ENCODE measurements at places on chromosomes 7 and 10.

- no peak overlapping the region for H3K4me3 ChIP-seq
- no peaks in the 10 kb centered on the region for H3K27me3 ChIP-seq
- no peak overlapping the region for H3K27ac ChIP-seq
- H3K4me1 ChIP-seq, result no peaks in the 10 kb centered on the region
- DNase-seq, result no peak
These were observed 122.6 kb upstream of the ASAH2 start for GRCh38 chr10:50373821-50374501.

- no peaks in the 10 kb centered on the region for H3K27me3 ChIP-seq
- DNase-seq, result no peak
- no peak overlapping the region for H3K27ac ChIP-seq
- no peak overlapping the region for H3K4me3 ChIP-seq
- no peaks in the 10 kb centered on the region for H3K4me1 ChIP-seq
- no peaks in the 10 kb centered on the region for H3K36me3 ChIP-seq
These were observed 123.2 kb upstream of the LANCL2 start for GRCh38 chr7:55241958-55242357.

DNA sequence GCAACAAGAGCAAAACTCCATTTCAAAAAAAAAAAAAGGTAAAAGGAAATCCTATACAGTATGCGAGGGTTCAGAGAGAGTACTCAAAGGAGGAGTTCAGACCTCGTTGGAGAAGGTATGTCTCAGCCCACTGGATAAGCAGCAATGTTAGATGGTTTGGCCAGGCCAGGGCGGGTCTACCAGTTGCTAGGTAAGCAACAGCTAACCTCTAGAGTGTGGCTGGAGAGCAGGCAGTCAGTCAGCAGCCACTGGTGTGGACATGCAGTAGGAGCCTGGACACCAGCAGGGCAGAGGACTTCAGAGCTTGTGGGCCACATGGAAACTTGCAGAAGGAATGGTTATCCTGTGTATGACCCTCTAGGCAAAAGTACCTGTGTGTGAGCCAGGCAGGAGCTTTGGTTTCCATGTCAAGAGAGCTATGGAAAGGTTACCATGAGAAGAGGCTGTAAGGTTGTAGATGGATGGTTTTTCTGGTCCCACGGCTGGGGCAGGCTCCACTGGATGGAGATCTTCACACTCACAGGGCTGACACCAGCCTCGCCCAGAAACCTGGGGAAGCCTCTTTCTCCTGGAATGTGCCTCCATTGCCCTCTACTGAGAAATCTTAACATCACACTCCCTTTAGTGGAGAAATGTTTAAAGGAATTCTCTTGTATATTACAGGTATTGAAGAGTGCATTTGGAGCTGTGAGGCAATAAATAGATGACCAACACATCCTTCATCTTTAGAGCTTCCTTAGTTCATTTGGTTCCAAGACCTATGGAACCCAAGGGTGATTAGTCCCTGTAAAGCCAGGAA, 63.6 kb downstream of the CCDC186 start:
- H3K36me3 ChIP-seq, result no peaks in the 10 kb centered on the region
- no peak overlapping the region for H3K27ac ChIP-seq
- H3K4me1 ChIP-seq, result no peaks in the 10 kb centered on the region
- no peak for DNase-seq
- H3K4me3 ChIP-seq, result no peak overlapping the region

DNA sequence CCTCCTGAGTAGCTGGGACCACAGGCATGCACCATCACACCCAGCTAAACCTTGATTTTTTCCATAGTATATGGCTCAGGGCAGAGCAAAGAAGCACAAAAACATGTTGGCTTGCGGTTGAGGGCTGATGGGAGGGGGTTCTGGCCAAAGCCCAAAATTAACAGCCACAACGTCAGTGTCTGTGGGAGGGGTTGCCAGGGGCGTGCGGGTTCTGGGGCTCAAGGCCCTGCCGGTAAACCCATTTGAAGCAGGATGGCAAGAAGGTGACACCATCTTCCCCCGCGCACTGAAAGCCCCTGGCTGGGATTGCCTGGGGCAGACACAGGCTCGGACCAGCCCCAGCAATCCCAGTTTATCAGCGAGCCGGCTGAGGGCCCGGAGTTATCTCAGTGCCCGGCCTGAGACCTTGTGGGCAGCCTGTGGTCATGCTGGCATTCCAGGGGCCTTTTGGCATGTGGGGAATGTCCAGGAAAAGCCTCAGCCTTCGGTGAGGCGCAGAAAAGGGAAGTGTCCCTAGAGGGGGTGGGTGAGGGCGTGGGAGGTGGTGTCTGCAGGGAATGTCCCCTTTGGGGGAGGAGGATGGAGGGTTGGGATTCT, 167.7 kb upstream of the TNRC18 start:
- H3K4me3 ChIP-seq, result no peak overlapping the region
- H3K4me1 ChIP-seq, result peaks cover 19% of the 10 kb centered on the region
- no peak for DNase-seq
- H3K36me3 ChIP-seq, result no peaks in the 10 kb centered on the region

- no peaks in the 10 kb centered on the region for H3K36me3 ChIP-seq
- peaks cover 3% of the 10 kb centered on the region for H3K4me1 ChIP-seq
- no peak overlapping the region for H3K4me3 ChIP-seq
- no peak overlapping the region for H3K27ac ChIP-seq
- no peaks in the 10 kb centered on the region for H3K27me3 ChIP-seq
These were observed 14.6 kb downstream of the PLAU start for GRCh38 chr10:73925539-73925938.

DNA sequence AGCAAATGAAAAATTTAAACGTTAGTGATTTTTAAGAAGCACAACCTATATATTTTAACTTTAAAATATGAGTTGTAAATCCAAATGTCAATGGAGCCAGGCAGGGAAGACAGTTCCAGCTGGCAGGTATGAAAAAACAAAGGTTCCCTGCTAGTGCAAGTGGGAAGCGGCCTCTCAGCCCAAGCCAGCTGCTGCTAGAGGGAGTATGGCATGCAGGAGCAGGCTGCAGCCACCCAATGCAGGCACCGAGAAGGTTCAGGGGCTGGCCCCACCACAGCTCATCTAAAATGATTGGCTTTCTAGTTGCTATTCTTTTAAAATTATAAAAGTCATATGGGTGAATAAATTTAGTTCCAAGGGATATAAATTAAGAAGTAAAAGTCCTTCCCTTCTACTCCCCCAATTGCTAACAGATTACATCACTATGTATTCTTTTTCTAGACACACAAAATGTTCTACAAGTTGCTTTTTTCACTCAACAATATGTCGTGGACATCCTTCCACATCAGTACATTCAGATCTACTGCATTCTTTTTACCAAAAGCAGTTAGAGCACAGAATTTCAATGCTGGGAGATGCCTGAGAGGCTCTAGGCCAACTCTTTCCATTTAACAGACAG, 69.3 kb downstream of the SGMS1 start:
- no peak for DNase-seq
- H3K4me3 ChIP-seq, result no peak overlapping the region
- H3K27ac ChIP-seq, result no peak overlapping the region
- H3K4me1 ChIP-seq, result peaks cover 4% of the 10 kb centered on the region
- no peaks in the 10 kb centered on the region for H3K27me3 ChIP-seq

DNA sequence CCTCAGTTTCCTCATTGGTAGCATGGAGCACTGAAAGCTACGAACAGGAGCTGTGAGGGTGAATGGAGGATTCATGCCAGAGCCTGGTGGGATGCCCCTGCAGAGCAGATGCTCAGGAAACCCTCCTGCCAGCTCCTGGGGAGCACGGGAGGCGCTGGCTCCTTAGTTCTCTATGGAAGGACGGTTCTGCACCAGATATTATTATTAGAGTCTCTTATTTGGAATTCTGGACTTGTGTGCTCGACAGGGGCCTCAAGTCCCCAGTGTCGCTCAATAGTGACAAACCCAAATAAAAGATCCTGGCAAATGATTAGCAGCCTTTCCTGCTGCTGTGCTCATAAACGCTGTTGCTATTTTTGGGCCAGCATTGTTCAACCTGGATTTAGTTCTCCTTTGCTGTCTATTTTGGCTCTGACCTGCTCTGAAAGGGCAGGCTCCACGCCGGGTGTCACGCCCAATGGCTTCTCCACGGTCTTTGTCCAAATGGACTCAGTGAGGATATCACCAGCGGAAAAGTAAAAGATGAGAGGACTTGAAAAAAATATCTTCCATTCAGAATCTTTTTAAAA, 23.0 kb upstream of the KLF6 start:
- no peak overlapping the region for H3K4me3 ChIP-seq
- peaks cover 2% of the 10 kb centered on the region for H3K4me1 ChIP-seq
- no peaks in the 10 kb centered on the region for H3K27me3 ChIP-seq
- DNase-seq, result no peak
- no peaks in the 10 kb centered on the region for H3K36me3 ChIP-seq
